ENCODE measurements at places on chromosomes 7 and 10.

GRCh38 chr7:39816462-39817060 is 133.5 kb upstream of the CDK13 start:
- no peak for DNase-seq

DNA sequence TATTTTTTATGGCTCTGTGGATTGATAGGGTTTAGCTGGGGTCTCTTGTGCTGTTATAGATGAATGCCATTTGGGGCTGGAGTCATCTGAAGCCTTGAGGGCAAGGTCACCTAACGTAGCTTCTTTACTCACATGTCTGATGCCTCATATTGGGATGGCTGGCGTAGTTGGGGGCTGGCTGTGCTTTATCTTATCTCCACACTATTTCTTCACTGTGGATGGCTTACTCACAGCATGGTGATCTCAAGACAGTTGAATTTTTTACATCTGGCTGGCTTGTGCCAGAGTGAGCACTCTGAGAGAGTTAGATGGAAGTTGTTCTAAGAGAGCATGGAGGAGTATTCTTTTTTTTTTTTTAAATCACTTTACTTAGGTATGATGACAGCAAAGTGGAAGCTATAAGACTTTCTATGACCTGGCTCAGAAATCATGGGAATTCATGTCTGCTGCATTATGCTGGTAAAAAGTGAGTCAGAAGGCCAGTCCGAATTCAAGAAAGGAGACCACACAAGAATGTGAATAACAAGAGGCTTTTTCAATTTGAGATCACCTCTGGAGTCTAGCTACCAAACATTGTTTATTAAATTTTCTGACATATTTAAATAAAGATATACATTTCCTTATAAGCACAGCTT is 252.4 kb upstream of the TPK1 start:
- no peak for DNase-seq

DNA sequence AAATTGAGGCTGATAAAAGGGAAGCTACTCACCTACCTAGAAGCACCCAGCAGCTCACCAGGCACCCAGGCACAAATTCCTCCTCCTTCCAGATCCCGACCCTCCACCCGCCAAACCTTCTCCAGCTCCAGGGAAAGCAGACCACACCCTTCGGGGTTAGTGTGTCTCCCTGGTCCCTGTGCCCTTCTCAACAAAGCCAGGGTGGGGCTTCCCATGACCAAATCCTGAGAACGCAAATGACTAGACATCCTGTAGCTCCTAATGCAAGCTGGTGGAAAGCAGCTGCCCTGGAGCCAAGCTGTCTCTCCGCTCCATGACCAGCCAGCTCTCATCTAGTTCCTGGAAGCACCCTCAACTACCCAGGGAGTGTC is 4.4 kb downstream of the TBX20 start:
- no peak for DNase-seq

DNA sequence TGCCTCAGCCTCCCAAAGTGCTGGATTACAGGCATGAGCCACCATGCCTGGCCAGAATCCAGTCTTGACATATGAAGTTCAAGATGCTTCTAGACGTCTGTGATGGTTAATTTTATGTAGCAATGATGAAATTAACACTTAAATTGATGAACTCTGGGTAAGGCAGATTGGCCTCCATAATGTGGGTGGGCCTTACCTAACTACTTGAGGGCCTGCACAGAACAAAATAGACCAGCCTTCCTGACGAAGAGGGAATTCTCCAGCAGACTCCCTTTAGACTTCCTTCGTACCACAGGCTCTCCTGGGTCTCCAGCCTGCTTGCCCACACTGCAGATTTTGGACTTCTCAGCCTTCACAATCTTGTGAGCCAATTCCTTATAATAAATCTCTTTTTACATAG is 4.7 kb downstream of the CDNF start:
- no peak for DNase-seq

DNA sequence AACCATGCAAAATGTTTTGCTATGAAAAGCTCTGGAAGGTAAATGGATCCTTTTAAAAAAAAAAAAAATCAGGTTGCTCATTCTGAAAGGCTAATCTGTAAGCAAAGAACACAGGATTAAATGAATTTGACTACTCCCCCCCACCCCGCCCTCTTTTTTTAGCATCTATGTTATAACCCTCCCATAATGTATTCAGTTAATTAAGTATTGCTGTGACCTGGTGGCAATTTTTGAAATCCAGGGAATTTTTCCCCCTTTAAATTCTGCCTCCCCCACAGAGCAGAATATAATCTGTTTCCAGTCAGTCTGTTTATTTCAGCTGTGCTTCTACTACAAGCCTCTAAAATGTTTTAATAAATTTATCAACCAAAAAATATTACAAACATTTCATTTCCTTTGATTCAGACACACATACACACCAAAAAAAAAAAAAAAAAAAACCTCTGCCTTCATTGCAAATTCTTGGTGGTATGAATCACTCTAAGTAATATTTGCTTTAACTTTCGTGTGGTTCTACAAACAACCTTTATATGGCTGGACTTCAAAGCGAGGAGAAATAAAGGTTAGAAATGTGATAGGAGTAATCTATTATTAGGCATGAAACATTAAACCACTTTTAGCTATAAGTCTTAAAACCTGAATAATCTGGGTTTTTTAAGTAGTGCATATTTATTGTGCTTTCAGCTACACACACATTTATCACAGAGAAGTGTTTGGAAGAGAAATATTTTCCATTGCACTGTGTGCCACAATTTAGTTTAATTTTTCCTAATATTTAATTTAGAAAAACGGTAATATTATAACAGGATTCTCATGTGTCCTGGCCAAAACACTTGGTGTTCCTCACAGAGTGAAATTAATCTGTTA is 64.4 kb upstream of the ARID5B start:
- no peak for DNase-seq

- no peak for DNase-seq
Observed at GRCh38 chr10:33087152-33087551, 129.1 kb upstream of the ITGB1 start.

DNA sequence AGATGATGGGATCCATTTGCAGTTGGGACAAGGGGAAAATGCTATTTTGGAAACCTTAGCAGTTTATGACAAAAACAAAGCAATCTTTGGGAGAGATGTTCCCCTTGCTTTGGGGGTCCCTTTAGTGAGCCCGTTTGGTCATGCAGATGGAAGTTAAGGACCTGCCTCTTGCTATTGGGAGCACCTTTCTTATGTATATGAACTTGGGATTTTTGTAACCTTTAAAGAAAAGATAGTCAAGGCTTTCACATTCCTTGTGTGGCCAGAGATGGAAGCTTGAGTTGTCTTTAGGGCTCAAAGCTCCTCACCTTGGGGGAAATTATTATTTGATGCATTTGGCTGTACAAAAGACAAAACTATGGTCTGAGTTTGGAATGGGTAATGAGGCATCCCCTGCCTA is 179.0 kb upstream of the PLPP4 start:
- no peak for DNase-seq

DNA sequence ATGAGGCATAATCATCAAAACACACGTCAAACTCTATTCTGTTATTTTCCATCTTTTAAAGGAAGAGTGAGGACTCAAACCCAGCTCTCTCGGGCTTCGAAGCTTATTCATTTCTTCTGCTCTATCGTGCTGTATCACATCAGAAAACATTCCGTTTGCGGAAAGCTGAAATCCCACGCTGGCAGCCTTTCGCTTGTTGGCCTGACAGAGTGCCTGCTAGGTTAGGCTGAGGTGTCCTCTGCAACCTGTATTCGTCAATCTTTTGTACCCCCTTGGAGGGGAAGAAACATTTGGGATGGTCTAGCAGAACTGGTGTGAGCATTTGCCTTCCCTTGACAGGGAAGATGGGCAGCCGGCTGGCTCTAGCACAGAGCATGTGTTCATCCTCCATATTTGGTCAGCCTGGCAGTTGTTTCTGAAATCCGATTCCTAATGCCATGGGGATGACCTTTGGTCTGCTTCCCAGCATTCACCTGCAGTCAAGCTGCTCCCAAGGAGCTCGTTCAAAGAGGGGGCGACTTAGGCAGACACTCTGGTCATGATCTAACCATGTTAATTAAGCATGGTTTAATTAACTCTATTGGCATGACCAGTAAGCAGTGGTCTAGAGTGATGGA is 55.2 kb downstream of the TACC2 start:
- no peak for DNase-seq

DNA sequence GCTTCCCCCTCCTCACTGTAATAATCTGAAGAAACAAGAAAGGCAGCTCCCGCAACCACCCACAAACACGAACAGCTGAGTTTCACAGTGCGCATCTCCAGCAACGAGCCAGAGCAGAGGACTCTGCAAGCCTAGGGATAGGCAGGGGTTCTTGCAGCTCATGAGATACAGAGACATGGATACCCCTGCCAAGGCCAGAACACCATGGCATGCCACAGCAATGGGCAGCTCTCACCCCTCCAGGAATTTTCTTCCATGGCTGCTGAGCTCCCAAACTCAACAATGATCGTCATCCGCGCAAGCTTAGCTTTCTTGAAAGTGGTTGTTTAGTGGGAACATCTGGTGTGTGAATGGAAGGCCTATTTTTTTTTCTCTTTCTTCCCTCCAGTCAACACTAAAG is 637.3 kb downstream of the SORCS3 start:
- DNase-seq: no peak

GRCh38 chr7:34026481-34027190 is 121.3 kb downstream of the BMPER start:
- DNase-seq: no peak

- DNase-seq: no peak
Observed at GRCh38 chr7:121336579-121336978, 7.8 kb downstream of the WNT16 start.

DNA sequence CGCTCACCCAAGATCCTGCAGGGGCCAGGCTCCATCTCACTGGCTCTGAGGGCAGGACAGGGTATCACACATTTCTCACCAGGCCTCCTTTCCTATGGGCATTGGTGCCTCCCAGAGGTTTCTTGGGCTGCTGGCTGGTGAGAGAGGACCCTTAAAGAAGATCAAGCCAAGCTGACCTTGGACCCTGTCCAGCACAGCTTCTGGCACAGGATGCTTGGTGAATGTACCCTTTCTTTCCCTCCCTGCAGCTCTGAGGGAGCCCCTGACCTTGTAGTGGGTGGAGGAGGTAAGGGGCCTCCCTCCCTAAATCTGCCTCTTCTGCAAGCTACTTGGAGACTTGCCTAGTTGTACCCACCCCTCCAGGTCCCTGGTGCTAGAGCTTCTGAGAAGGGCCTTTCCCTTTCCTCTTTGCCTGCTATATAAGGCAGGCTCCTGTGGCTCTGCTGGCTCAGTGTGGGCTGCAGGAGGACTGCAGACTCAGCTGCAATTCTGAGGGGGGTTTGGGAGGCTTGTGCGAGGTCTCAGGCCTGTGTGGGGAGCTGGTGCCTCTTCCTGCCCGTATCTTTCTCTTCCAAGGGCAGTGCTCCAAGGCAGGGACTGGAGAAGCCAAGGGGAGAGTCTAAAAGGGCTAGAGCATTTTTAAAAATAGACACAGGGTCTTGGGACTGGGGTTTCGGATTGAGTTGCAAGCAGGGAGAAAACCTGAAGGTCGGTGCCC is 11.7 kb upstream of the TRIM8 start:
- DNase-seq: no peak

DNA sequence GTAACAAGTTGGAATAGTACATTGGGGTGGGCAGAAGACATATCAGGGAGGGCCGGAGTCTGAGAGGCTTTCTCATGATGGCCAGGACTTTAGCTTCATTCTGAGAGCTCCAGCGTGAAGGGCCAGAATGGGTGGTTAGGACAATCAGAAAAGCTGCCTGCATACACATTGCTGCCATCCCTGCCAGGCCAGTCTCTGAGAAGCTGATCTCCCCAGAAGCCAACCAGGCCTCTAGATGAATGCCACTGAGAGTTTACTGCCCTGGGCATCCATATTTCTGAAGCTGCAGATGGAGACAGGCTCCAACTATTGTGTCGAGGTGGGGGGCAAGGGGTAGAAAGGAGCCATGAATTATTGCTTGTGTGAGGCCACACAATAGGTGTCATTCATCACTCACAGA is 32.0 kb upstream of the ARHGAP22 start:
- no peak for DNase-seq

GRCh38 chr10:784403-785088 is 95.1 kb upstream of the DIP2C start:
- peak; percentile 41 for DNase-seq

GRCh38 chr7:2893411-2893861 is 49.3 kb upstream of the GNA12 start:
- DNase-seq: no peak

- peak; percentile 2 for DNase-seq
Observed at GRCh38 chr10:60732807-60733516, 45.3 kb upstream of the CDK1 start.

DNA sequence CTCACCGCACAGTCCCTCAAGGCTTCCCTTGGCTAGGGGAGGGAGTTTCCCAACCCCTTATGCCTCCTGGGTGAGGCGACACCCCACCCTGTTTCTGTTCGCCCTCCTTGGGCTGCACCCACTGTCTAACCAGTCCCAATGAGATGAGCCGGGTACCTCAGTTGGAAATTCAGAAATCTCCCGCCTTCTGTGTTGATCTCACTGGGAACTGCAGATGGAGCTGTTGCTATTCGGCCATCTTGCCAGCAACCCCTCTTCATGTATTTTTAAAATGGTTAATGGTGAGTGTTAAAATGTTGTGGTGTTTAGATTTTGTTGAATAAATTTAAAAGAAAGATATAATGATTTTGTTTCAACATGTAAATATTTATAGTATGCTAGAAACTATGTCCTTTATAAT is 22.0 kb downstream of the UMAD1 start:
- DNase-seq: no peak

GRCh38 chr10:46520381-46520780 is 36.1 kb downstream of the GPRIN2 start:
- DNase-seq: no peak

DNA sequence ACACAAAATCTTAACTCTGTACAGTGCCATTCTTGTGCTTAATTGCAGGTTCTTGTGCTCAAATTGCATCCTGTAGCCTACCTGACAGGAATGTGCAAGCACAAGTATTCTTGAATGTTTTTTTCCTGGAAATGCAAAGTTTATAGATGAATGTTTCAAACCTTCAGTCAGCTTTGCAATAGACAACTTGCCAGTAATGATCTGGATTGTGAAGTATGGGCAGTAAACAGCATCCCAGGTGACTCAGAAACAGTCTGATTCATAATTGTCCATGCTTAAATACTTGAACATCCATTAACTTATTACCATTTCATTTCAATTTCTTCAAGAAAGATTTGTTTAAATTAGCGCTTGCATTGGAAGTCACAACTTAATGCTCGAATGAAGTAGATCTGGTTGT is 347.2 kb downstream of the SDK1 start:
- DNase-seq: no peak

GRCh38 chr7:16430133-16430532 is 8.8 kb upstream of the CRPPA start:
- DNase-seq: no peak

GRCh38 chr10:61869774-61870525 is 31.5 kb upstream of the ARID5B start:
- DNase-seq: no peak

- DNase-seq: no peak
Observed at GRCh38 chr7:158633055-158633956, 45.7 kb upstream of the PTPRN2 start.

DNA sequence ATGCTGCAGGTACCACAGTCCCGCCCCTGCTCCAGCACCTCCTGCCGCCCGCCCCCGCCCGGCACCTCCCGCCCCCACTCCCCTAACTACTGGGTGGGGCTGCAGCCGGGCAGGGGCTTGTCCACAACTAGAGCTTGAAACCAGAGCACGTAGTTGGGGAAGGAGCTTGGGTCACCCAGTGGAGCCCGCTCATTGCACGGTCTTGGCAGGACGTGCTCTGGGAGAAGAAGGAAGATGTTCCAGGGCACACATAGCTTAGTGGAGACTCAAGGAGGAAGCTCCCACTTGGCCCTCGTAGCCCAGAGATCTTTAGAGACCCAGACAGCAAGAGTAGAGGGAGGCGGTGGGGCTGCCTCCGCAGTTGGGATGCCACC is 692 bp downstream of the IGFBP1 start:
- no peak for DNase-seq

GRCh38 chr7:94250124-94250523 is 144.6 kb upstream of the COL1A2 start:
- DNase-seq: no peak

Data from cerebellum (tissue), 4 donors.